PC-3 (cell line): ENCODE measurements at places on chromosomes 1 and 21.
A peak's percentile ranks its signal among the peaks of the same experiment; 100 is the strongest.

GRCh38 chr1:210697185-210697584, 368.5 kb downstream of the HHAT start:
- no peak for DNase-seq

- no peak for DNase-seq
Observed at GRCh38 chr1:244154872-244155531, 103.9 kb downstream of the ZBTB18 start.

- DNase-seq, result peak; percentile 32
Observed at GRCh38 chr1:156146769-156147405, 6.5 kb upstream of the SEMA4A start.

DNA sequence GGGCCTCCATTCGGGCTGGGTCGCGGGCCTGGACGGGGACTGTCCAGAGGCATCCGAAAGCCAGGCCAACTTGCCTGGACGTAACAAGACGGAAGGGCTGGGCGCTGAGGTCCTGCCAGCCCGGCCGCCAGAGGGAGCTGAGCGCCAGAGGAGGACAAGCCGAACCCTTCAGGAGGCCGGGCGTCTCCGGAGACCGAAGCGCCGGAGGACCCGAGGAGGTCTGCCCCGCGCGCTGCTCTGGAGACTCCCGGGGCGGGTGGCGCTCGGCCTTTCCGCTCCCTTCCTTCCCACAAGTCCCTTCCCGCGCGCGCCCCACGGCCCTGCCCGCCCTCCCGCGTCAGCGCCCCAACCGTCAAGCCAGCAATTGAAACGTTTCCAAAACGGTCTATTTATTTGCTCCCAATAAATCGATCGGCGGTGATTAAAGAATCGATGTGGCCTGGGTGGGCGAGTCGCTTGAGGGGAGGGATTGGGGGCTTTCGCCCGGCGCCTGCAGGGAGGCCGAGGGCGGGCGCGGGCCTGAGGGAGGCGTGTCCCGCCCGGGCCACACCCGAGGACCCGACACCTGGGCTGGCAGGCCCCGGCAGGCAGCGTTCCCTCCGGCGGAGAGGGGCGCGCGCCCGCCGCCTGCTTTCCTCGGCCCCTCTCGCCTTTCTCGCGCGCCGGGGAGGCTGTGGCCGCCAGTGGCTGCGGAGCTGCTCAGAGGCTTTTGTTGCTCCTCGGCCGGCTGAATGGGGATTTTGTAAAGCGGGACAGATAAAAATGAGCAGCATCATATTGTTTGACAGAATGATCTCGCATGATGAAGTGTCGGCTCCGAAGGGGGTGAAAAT, 5.2 kb upstream of the FOXD3 start:
- DNase-seq, result peak; percentile 91

DNA sequence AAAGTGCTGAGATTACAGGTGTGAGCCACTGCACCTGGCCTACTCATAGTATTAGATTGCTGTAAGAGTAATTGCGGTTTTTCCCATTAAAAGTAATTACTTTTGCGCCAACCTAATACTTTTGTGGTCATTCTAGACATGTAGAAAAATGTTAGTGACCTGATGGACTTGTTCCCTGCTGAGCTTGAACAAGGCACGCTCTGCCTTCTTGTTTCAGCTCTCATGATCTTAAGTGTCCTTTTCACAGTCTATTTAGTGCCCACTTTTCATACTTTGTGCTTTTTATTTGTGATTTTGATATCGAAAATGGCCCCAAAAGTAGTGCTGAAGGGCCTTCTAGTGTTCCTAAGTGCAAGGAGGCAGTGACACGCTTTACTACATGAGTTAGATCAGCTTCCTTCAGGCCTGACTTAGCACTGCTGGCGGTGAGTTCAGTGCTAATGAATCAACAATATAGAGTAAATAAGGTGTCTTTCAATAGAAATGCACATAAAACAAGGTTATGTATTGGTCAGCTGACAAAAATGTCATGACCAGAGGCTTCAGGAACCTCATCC, 5.6 kb upstream of the RD3 start:
- peak; percentile 44 for DNase-seq

DNA sequence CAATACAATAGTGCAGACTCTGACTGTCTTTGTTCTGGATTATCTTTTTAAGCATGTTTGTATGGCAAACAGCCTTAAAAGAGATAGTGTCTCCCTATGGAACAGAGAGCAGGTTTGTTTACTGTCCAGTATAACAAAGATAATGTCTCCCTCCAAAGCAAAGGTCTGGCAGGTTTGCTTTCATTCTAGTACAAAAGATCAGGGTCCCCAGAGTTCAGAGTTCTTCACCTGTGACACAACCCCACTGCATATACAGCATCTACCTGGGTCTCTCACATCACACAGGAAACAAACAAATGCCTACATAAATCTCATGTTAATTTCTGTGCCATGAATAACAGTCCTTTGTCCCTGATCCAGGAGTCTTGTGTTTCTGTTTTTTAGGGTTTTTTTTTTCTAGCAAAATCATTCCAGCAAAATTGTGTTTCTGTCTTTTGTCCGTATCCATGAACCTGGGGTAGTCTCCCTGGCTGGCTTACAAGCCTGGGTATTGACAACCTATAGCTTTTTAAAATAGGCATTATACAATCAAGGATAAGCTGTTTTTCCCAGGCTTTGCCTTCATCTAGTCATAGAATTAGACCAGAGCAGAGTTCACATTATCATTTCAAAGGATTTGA, 89.4 kb upstream of the PTBP2 start:
- DNase-seq, result no peak

DNA sequence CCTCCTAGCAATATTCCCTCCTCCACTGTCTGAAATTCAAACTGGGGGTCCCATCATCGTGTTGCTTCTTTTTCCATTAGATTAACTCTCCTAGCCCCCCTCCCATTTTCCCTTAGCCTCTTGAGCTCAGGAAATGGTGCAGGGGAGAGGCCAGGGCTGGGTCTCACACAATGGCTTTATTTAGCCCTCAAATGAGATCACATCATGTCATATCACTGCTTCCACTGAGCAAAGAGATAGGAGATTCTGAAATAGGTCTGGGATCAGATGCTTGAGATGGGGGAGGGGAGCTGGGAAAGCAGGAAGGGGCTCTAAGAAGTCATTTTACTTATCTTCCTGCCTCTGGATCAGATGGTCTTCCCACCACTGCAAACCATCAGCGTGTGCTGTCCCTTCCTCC, 17.8 kb upstream of the ARHGEF2 start:
- no peak for DNase-seq

DNA sequence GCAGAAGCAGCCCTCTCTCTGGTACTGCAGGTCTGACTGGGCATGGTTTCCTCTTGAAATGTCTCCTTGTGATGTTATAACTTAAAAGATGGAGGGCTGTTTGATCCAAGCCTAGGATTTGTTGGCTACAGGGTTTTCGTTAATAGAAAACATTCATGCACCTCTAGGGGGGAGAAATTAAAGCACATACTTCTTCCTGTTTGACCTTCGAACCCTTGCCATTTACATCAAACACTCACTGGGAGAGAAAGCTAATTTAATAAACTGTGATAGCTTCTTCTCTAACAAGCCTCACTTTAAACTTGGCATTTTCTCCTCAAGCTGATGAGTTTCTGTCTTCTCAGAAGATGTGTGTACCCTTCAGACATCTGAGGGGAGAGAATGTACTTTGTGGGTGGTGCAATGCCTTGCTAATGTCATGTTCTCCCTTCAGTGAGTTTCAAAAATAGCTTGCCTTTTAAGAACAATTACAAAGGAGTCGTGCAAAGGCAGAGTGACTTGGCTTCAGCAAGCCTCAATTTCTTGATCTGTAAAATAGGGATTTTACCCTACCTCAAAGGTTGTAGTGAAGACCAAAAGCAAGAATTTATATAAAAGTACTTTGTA, 20.4 kb downstream of the CACHD1 start:
- DNase-seq, result no peak

- no peak for DNase-seq
Observed at GRCh38 chr1:227739636-227740035, 4.4 kb downstream of the SNAP47 start.

GRCh38 chr1:246182149-246182851, 324.8 kb downstream of the SMYD3 start:
- no peak for DNase-seq

GRCh38 chr1:1094981-1095380, 20.9 kb upstream of the RNF223 start:
- no peak for DNase-seq

GRCh38 chr1:225318706-225319575, 108.9 kb downstream of the LBR start:
- peak; percentile 86 for DNase-seq

DNA sequence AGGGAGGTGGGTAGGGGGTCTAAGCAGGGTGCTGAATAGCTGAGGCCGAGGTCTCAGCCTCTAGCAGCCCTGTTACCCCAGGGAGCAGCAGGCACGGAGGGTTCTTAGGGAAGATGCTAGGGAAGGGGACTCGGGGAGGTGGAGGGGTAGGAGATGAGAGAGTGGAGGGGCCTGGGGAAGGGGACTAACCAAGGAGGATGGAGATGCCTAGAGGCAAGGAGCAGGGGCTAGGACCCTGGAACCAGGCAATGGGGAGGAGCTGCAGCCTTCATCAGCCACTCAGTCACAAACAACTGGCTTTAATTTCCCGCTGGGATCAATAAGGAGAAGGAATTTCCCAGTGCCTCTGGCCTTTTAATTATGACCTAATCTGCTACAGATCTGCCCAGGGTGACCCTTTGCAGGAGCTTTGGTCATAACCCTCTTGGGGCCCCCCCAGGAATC, 2.9 kb upstream of the CRABP2 start:
- DNase-seq, result no peak

DNA sequence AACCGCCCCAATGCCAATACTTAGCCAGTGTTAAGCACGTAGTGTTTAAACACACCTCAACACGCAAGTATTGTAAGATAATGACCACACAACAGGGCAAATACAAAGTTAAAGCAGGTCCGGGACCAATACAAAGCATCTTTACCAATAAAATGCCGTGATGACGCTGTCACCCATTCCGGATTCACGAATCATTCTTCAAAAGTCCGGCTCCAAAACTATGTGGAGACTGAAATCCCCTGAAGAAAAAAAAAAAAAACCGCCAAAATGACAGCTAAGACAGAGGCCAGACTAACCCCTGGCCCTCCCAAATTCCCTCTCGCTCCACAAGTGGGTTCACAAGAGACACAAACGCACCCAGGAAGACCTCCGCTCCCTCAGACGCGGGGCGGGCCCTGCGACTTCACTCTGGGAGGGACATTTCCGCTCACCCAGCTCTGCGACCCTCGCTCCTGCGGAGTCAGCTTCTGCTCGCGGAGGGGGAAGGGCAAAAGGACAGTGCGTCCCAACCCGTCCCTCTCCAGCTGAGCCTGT, 625 bp upstream of the DARS2 start:
- DNase-seq, result no peak

GRCh38 chr1:159641221-159641620, 53.6 kb downstream of the APCS start:
- DNase-seq, result no peak

DNA sequence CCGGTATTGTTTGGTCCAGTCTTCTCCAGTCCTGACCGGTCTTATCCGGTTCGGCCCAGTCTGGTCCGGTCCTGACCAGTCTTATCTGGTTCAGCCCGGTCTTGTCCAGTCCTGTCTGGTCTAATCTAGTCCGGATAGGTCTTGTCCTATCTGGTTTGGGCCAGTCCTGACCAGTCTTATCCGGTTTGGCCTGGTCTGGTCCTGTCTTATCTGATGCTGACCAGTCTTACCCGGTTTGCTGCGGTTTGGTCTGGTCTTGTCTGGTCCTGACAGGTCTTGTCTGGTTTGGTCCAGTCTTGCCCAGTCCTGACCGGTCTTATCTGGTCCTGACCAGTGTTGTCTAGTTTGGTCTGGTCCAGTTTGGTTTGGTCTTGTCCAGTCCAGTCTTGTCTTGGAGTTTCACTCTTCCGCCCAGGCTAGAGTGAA, 30.1 kb downstream of the DHX9 start:
- DNase-seq, result no peak

- no peak for DNase-seq
Observed at GRCh38 chr1:230083746-230084407, 16.8 kb downstream of the GALNT2 start.

GRCh38 chr21:20026543-20026942, 971.7 kb upstream of the NCAM2 start:
- DNase-seq, result no peak

DNA sequence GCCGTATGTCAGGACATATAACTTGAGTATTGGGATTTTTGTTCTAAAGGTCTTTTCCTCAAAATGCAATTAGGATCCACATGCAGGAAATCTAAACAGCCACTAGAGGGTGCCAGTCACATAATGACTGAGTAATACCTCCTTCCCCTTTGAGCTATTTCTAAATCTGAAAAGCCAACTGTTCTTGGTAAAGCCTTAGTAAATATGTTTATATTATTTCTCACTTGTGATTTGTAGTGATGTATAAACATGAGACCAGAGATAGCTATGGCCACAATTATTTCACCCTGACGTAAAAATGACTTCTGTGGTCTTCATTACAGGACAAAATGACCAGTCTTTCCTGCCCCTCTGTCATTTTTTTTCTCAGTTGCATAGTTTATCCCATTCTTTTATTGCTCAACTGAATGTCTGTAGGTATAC, 41.0 kb upstream of the DR1 start:
- peak; percentile 86 for DNase-seq

GRCh38 chr1:66380452-66381212, 153.3 kb upstream of the SGIP1 start:
- DNase-seq, result no peak

DNA sequence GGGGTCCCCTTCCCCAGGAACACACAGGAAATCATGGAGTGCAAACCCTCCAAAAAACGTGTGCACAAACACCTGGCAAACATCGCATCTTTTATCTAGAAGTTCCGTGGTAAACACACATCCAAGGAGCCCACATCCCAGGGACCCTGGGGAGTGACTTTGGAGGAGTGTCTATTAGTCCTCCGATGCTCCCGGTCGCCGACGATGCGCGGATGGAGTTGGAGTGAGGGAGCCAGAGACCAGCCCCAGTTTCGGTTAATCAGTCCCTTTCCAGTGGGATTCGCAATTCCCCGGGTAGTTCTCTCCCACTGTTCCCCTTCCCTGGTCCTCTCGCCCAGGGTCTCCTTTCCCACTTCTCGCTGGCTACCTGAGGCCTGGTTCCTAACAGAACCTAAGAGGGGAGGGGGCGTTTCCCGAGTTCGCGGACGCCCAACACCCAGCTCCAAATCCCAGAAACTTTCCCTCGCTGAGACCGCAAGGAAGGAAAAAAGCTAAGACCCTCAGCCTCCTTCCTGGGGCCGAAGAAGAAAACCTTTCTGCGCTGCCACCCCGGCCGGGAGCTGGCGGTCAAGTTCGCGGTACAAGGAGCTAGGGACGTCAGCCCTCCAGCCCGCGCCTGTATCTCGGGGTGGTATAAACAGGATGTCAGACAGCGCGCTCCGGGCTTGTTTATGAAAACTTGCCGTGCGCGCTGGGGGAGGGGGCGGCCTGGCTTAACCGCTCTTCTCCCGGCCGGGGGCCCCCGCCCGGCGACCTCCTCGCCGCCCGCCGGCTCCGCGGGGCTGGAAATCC, 787 bp downstream of the JAK1 start:
- peak; percentile 39 for DNase-seq

GRCh38 chr1:167935216-167936067, 1.0 kb upstream of the DCAF6 start:
- peak; percentile 52 for DNase-seq

DNA sequence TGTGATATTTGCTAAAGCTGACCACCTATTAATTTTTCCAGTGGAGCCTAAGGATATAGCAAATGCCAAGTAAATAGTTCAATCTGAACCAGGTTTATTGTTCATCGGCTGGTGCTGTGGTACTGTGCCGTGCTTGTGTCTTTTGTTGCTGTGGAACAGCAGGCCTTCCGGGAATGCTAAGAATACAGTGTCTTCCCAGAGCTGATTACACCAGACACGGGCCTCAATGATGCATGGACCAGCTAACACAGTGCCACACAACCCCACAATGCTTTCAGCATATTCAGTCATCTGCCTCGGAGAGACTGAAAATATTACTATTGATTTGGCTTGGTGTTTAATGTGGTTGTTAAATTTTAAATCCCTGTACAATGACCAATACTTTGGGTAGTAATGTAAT, 415.4 kb downstream of the PTBP2 start:
- no peak for DNase-seq
